AG09309 (cell line): ENCODE measurements at places on chromosomes 16 and 17.
A peak's percentile ranks its signal among the peaks of the same experiment; 100 is the strongest.

DNA sequence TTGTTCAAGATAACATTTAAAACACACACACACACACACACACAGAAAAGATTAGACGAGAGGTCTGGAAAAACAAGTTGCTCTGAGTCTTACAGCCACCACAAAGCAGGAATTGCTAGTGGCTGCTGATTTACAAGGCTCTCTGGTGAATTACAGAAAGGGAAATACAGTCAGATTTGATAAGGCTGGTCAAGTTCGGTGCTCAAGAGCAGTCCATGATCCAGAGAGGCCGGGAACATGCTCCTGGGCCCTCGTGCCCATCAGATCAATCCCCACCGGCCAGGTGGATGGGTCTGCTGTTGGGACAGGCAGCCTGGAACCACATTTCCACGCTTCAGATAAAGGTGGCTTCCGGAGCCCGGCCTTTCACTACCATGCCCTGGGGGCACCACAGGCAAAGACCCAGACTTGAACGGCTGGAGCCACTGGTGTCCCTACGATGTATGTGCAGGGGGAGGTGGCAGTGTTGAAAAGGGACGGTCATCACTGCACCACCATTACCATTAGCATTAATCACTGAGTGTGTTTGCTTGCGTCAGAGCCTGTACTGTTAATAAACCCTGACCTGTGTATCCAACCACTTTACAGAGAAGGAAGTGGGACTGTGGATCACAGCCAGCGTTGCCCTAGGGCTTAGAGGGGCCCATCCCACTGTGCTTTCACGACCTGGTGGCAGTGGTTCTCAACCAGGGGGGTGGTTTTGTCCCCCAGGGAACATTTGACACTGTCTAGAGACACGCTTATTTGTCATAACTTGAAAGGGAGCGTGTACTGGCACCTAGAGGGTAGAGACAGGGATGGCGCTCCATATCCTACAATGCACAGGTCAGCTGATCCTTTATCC is 95.1 kb downstream of the XYLT1 start:
- DNase-seq = no peak

DNA sequence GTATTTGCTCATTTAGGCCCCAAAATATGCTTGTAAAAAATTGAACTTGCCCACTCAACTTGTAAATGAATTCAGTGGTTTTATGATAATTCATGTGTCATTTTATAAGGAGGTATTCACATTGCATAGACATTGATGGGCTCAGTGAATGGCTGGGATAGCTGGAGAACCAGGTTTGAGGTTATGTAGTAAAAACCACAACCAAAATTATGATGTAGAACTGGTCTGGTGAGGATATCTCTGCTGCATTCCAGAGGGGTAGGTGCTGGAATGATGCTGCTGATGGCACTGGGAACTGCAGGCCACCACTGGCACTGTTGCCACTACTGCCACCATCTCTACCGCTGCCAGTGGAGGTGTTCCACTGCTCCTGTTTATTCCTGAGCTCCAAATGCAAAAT is 21.5 kb upstream of the RABEP1 start:
- DNase-seq = no peak

DNA sequence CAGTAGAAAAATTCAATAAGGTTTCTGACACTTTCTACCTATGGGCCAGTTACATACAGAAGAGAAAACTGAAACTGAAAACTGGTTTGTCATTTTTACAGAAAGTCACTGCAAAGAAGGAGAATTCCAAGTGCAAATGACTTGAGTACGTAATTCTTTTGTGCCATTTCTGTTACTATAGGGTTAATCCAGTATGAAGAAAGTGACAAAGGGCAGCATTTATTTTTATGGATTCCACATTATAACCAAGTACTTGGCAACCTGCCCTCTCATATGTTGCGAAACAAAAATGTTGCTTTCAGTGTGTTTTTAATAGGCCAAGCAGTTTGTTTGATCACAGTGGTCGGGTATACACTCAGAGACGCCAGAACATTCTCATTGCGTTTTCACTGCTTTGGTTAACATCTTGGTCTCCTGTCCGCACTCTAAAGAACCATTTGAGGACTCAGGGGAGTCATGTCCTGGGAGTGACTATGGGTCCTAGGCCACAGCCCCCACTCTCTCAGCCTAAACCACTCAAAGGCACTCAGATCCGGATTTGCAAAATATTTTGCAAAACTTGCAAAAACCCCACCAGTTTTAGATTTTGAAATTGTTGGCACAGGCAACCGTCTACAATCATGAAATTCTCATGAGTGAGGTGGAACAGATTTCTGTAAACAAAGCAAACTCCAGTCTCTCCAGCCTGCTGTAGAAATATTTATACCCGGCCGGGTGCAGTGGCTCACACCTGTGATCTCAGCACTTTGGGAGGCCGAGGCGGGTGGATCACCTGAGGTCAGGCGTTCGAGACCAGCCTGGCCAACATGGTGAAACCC is 15.4 kb upstream of the HELZ start:
- DNase-seq = peak; percentile 51

DNA sequence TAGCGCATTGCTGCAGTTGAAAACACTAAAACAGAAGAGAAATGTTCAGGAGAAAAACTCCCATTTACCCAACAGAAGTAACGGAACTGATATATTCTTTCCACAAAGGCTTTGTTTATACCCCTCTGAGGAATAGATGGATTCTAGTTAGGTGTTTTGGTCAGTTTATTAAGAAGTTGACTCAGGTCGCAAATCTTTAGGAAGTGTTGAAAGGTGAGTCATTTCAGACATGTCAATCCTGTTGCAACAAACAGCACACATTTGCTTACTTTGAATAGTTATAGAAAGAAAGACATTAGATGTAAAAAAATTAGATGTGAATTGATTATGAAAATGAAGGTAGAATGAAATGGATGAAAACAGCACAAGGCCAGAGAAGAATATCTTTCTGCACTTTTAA is 941.0 kb downstream of the KCNJ2 start:
- no peak for DNase-seq

DNA sequence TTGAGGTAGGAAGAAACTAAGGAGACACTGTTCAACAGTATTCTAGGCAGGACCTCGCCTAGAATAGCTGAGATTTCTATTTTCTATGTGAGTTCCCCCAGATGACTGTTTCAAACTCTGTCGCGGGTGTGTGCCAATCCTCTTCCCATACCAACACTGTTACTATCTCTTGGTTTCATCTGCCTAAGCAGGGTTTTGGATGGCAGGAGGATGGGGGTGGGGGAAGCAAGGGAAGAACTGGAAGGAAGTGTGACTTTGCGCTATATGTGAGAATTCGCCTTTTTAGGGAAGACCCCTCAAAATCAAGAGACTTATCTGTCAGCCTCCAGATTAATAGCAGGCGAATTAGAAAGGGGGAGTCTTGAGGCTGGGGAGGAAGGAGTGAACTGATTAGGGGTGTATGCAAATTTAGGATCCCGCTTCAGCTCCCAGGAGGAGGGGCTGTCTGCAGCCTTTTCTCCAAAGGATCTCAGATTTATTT is 521 bp upstream of the G6PC3 start:
- no peak for DNase-seq

GRCh38 chr16:31225193-31225592 is 8.3 kb upstream of the PYDC1 start:
- no peak for DNase-seq

DNA sequence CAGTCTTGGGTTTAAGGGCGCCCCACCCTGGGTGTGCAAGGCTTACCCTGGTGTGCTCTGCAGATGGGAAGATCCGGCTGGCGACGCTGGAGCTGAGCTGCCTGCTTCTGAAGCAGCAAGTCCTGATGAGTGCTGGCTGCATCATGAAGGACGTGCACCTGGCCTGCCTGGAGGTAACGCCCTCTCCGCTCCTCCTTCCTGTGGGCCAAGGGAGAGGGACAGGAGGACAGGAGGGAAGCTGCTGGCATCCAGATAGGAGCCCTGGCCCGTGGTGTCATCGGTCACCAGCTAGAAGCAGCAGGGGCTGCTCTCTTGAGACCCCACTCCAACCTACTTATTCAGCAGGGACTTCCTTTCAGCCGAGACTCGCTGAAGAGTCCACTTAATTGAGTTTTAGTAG is 97.8 kb downstream of the CLEC16A start:
- no peak for DNase-seq

DNA sequence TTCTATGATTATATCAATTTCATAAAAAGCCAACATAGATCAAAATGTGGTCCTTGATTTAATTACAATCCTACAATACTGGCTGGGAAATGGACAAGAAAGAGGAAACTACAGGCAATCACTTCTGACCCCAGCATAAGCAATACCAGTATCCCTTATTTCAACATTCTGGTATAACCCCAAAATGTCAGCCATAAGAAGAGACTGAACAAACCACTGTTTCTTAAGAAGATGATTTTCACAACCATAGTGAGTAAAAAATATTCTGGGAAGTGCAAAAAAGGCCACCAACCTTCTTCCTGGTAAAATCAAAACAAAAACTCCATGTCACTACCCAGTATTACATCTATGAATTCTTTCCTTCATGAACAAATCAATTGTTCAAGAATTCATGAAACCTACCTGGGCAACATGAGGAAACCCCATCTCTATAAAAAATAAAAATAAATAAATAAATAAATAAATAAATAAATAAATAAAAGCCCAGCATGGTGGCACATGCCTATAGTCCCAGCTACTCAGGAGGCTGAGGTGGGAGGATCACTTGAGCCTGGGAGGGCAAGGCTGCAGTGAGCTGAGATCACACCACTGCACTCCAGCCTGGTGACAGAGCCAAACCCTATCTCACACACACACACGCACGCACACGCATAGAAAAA is 7.5 kb downstream of the N4BP1 start:
- DNase-seq = no peak

GRCh38 chr16:81539009-81539758 is 94.6 kb downstream of the CMIP start:
- no peak for DNase-seq

DNA sequence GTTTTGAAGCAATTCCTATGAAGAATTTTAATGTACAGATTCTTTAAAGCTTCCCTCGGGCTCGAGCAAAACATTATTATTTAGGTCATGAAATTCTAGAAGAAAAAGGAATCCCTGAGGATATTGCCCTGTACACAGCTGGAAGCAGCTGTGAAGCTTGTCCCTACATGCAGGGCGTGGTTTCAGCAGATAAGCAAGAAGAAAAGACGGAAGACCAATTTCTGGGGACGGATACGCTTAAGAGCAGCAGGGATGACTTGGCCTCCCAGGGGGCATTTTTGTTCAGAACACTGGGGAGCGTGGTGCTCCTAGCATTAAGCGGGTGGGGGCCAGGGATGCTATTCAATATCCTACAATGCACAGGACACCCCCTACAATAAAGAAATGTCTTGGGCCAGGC is 34.3 kb downstream of the LITAF start:
- DNase-seq = no peak

- no peak for DNase-seq
Observed at GRCh38 chr16:58306327-58306726, 11.5 kb upstream of the PRSS54 start.

DNA sequence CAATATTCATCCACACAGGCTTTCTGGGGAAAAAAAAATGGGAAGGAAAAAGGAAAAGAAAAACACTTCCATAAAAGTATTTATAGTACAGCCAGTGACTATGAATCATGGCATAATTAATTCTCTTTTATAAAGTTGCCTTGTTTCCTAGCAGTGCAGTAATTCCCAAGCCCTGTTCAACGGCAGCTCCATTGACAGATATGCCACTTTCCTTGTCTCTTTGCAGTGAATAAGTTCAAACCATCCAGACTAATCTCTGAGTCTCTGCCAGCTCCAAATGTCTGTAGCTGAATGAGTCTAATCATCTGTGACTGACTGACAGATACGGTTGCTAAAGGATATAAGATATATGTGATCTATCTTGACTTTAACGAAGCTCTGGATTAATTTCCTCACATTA is 52.9 kb upstream of the KCNJ16 start:
- no peak for DNase-seq

- no peak for DNase-seq
Observed at GRCh38 chr17:75774471-75774990, 9.5 kb upstream of the GALK1 start.
